ENCODE measurements at places on chromosomes 3 and 15.

GRCh38 chr15:51349156-51349844, 7.8 kb downstream of the GLDN start:
- no peak for DNase-seq

DNA sequence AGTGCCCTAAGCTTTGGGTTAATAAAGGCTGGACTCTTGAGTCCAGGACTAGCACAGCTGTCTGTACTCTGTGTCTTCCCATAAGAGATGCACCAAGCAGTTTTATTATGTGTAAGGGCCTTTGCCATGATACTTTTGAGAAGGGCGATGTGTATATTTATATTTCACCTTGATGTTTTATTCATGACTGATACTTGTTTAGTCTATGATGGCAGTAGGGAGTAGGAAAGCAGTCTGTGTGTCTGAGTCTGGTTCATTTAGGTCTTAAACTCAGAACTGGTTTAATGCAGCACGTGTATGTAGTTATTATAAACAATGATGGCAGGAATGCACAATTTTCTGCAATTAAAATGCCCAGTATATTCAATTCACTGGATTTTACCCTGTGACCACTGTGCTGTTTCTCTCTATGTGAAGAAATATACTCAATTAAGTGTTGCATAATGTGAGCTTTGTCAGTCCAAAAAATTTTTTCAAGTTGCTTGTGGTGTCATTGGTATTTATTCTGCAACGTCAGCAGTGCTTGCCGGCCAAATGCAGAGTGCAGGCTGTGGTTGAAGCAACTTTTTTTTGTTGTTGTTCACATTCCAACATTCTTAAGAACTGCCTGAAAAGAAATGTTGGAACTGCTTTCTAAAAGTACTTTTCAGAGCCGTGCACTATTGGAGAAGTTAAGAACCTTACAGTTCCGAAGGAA, 423.7 kb upstream of the SEMA6D start:
- peak; percentile 79 for DNase-seq

GRCh38 chr3:123092243-123092642, 25.4 kb downstream of the PDIA5 start:
- no peak for DNase-seq

DNA sequence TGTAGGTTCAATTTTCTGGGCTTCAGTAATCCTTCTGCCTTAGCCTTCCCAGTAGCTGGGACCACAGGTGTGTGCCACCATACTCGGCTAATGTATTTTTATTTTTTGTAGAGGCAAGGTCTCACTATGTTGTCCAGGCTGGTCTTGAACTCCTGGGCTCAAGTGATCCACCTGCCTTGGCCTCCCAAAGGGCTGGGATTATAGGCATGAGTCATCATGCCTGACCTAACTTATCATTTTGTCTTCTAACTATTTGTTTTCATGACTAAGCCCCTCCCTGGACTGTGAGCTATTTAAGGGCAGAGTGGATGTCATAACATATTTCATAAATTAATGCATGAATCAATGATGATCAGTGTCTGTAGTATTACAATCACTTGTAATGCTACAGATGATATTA, 56.1 kb upstream of the PIAS1 start:
- DNase-seq: no peak

DNA sequence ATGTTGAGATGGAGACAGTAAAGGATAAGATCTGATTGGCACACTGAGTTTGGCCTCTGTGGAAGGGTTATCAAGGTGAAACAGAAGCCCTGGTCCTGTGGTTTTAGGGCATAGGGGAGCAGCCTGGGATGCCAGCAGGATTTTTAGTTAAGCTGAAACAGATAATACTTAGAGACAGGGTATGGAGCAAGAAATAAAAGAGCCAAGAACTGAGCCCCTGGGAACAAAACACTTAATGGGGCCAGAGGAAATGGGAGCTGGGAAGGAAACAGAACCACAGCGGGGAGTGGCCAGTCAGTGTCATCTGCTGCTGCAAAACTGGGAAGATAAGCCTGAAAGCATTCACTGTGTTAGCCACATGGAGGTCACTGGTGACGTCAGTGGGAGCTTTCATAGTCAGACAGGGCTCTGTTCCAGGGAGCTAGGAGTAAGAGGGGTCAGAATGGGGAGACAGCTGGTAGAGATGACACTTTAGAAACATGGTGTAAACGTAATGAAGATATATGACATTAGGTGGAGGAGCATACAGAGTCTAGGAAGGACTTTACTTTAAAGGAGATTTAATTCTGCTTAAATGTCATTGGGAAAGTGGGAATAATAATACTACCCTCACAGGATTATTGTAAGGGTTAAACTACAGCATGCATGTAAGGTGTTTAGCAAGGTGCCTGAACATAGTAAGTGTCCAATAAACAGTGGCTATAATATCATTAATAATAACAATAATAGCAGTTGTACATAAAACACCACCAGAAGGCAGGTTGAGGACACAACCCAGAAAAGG, 172.7 kb upstream of the CTNNB1 start:
- DNase-seq: peak; percentile 48

DNA sequence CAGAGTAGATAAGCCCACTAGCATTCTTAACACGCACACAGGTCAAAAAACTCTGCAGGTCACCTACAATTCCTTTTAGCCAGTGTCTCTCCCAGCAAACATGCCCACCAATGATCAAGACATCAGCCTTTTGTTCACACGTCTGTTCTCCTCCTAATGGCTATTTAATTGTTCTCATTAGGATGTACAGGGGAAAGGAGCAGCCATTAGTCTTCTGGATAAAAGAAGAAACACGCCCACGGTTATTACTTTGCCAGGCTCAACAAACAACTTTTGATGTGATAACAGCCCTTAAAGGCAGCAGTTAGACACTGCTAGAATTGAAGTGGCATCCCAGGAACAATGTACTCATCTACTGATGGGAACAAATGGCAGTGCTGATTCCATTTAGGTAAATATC, 108.8 kb downstream of the NTRK3 start:
- no peak for DNase-seq
